ENCODE measurements at places on chromosomes 3 and 15. TPM values are rescaled to one million over a fixed set of nuclear protein-coding genes. Genes with fewer than 3 reads are reported as not detected.

The DPH6 gene
- 19.7 TPM for total RNA-seq

The GOLGA6L4 gene
- total RNA-seq = 0.81 TPM

DNA sequence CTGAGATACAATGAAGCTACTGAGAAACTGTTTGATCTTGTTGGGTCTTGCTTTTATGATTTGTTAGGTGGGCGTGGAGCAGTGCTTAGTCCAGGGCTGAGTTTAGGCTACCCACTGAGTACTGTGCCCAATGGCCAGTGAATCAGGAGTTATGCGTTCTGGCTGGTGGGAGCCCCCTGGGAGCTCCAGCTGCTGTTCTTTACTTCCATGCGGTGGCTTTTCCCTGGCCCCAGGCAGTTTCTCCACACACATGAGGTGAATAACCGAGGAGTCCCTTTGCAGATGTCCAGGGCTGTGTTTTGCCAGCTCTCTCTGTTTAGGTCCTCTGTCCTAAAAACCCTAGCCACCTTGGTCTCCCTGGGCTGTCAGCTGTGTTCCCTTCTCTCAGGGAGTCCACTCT lies 106.5 kb downstream of the KLF13 start:
- DNase-seq = no peak

DNA sequence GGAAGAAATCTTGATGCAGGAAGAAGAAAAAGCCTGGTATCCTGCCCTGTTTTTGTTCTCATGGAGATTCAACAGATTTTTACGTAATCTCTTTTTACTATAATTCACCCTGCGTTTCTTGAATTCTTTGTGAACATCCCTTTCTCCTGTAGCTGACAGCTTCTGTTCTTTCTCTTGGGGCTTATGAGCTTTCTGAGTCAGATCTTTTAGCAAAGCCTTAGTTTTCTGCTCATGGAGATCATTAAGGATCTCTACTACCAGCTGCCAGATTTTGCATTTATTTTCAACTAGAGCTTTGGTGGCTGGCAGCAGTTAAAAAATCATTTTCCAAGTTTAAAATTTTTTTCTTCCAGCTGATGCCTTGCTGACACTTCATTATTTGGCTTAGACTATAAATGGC lies 51.6 kb downstream of the MOBP start:
- DNase-seq = no peak

DNA sequence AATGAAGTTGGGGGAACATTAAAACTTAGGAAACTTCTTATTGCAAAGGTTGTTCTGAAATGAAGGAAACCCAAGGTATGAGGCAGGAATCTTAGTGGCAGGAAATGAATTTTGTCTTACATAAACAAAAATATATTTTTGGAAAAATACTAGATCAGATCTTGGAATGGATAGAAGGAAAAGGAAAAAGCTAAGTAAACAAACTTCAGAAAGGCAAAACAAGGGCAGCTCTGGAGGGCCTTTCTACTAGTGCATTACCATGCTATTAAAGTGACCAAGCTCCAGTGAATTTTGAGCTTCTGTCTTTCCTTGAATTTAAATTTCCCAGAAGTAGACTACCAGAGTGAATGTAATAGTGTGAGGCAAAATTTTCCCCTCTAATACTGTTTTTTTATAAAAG lies 13.6 kb downstream of the ARL6 start:
- no peak for DNase-seq

The ZKSCAN7 gene
- not detected for total RNA-seq

The STAC gene
- 1.2 TPM for total RNA-seq

DNA sequence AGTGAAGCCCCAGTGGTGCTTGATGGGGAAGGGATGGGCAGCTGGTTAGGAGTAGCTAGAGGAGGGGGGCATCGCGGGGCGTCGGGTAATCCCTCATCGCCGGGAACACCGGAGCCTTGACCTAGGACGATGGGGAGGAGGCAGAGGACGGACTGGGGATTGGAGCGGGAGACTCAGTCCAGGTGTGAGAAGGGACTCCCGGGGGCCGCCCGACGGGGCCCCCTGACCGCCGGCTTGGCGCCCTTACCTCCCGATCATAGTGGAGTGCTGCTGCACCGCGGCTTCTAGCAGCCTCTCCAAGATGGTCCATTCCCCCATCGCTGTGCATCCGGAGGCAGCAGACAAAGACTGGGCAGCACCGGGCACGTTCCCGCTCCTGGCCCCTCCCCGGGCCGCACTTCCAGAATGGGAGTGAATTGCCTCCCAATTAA lies 612 bp downstream of the GJD2 start:
- no peak for DNase-seq

DNA sequence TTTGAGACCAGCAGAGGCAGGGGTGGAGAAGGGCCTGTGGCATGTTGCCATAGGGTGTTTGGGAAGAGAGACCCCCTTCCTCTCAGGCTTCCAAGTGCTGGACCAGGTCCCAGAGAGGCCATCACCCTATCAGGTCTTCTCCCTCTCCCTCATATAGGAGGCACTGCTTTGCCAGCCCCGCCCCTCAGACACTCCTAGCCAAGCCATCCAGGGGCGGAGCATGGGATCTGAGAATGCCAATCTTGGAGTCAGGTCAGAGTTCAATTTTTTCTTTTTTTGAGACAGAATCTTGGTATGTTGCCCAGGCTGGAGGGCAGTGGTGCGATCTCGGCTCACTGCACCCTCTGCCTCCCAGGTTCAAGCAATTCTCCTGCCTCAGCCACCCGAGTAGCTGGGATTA lies 32.7 kb downstream of the CRABP1 start:
- DNase-seq = no peak

The SPESP1 gene
- not detected for total RNA-seq

- no peak for DNase-seq
These were observed 74.0 kb downstream of the DHX36 start for GRCh38 chr3:154250291-154250690.

DNA sequence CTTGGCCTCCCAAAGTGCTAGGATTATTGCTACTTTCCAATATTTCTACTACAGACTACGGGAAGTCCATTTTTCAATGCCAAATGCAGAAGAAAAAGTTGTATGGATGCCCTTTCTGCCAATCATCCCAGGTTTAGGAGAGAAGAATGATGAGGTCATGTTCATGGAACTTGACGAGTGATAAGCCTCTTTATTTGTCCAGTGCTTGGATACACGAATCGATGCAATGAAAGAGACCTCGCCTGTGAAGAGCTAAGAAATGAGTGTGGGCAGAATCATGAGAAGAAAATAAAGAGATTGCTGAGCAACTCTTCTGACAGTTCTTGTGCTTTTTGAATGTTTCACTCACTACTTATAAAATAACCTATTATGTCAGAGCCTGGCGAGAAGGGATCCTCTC lies 996 bp upstream of the SLC28A1 start:
- no peak for DNase-seq

GRCh38 chr3:106263011-106263410 lies 394.2 kb upstream of the CBLB start:
- DNase-seq = no peak

GRCh38 chr15:50066202-50066601 lies 52.8 kb downstream of the ATP8B4 start:
- peak; percentile 14 for DNase-seq

GRCh38 chr15:101213570-101213969 lies 38.3 kb downstream of the CHSY1 start:
- no peak for DNase-seq

- DNase-seq = no peak
These were observed 13.2 kb upstream of the GOLM2 start for GRCh38 chr15:44275150-44275830.

The PCCB gene
- total RNA-seq = 58.8 TPM

DNA sequence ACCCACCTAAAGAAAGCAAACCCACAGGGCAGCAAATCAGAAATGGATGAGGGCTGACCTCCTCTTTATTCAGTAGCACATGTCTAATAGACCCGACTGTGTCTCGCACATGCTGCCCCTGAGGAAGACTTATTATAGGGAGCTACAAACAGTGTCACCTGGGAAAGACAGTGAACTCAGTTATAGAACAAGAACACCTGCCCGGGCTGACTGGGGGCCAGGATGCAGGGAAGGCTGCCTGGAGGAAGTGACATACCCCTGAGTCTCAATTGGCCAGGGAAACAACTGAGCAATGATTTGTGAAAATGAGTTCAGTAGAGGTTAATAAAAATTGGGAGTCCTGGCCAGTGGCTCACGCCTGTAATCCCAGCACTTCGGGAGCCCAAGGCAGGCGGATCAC lies 78.7 kb upstream of the CGNL1 start:
- no peak for DNase-seq

The WHAMM gene
- 6.3 TPM for total RNA-seq

DNA sequence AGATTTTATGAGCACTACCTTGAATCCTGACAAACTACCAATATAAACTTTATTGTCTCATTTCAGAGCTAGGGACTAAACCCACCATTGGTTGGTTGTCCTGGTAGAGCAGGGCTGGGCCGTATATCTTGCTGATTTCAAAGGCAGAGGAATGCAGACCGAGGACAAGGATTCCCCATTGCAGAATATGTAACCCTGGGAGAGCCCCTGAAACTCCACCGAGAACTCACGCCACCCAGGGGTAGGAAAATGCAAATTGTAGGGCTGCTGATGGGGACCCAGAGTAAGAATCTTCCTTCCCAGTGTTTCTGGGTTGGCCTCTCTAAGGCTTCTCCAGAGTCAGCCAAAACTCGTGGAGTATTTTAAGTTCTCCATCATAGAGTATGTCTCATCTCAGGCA lies 235.3 kb downstream of the ABHD5 start:
- no peak for DNase-seq

- DNase-seq = no peak
These were observed 148.7 kb downstream of the PPM1L start for GRCh38 chr3:160904691-160905090.

The LRRC34 gene
- not detected for total RNA-seq

- DNase-seq = no peak
These were observed 18.0 kb downstream of the ZBED2 start for GRCh38 chr3:111577113-111577512.

DNA sequence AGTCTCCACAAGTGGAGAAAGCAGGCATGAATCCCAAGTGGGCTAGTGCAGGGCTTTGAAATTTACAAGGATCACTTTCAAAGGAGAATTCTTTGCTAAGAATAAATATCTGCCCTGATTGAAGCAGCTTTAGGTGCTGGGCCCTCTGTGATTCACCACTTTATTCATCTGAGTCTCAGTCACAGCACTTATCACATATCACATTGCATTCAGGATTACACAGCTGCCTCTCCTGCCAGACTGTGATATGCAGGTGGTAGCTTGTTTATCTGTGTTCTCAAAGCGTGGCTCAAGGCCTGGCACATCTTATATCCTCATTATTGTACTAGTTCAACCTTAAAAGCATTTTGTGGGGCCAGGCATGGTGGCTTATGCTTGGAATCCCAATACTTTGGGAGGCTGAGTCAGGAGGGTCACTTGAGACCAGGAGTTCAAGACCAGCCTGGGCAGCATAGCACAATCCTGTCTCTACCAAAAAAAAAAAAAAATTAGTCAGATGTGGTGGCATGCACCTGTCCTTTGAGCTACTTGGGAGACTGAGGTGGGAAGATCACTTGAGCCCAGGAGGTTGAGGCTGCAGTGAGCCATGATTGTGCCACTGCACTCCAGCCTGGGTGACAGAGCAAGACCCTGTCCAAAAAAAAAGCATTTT lies 156.9 kb upstream of the EIF1B start:
- DNase-seq = no peak

GRCh38 chr15:93179072-93179471 lies 90.1 kb upstream of the RGMA start:
- no peak for DNase-seq

DNA sequence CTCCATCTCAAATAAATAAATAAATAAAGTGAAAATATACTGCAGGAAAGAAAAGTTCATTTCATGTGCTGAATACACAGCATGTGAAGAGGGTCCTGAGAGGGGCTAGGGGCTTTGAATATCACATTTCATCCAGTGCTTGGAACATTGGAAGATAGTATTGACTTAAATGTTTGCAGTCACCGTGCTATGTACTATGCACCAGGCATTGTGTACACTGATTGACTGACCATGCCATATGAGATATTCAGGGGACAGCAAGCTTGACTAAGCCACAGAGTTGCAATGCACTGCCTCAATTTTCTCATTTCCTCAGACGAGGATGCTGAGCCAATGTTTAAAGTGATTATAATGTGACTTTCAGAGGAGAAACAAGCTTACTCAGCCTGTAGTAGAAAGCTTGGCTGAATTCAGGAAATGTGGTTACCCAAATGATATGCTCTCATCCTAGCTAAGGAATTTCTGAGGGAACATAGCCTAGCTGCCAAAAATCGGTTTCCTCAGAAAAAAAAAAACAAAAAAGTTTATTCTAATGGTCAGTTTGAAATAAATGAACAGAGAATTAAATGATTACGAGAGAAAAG lies 557.9 kb downstream of the FGF12 start:
- DNase-seq = no peak

The TAGLN3 gene
- total RNA-seq = not detected

DNA sequence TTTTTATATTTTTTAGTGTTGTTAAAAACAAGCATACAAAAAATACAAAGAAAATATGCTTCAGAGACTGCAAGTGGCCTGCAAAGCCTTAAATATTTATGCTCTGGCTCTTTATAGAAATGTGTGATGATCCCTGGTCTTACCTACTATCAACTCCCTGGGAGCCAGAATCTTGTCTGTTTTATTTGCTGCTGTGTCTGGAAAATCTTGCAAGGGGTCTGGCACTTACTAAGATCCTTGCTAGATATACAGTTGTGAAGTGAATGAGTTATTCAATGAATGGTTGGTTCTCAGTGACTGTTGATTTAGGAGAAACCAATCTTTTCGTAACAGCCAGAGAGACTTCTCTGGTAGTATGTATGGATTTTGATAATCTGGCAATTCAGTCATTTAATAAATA lies 521.0 kb upstream of the CFAP20DC start:
- DNase-seq = no peak

- no peak for DNase-seq
These were observed 115.8 kb downstream of the IQCH start for GRCh38 chr15:67370206-67370954.

The ZNF774 gene
- 1.8 TPM for total RNA-seq
